Amniotic stem cell (primary cell): ENCODE measurements at places on chromosomes 7 and 10.

DNA sequence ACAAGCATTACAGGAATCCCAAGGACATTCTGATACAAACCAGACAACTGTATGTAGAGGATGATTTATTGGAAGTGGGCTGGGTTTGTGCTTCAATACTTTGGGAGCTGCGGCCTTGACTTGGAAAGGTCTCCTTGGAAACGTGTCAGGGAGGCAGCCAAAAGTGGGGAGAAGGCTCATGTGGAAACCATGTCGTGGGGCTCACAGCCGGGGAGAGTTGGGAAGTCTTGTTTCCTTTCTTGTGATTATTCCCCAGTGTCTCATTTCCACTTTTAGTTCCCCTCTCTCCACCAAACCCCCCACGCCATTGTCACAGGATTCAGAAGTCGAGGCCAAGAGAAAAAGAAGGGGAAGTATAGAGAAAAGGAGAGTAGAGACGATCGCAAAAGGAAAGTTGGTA, 53.9 kb upstream of the SFMBT2 start:
- no peak for DNase-seq

- no peak for DNase-seq
Measured at GRCh38 chr7:142177869-142178268, 66.4 kb downstream of the MGAM2 start.

DNA sequence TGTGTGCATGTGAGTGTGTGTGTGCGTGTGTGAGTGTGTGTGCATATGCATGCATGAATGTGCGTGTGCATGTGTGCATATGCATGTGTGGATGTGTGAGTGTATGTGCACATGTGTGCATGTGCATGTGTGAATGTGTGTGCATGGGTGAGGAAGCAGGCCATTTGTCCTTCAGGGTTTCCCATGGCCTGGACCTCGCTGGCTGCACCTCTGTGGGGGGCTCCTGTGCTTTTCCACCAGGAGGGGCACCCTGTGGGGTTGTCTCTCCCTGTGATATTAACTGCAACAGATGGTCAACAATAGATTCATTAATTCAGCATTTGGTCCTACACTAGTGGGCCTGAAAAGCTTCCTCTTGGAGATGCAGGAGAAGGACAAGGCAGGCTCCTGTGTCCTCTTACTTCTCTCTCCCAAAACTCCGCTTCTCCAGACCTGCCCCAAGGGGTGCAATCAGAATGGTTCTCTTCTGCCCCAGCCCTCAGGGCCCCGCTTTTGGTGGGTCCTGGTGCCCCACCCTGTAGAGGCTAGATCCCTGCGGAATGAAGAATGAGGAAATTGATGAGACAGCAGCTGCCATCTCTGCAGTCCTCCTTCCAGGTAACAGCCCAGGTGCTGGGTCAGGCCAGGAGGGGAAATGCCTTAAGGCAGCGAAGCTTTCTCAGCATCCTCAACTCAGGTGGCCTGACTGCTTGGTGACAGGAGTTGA, 41.5 kb upstream of the NUB1 start:
- no peak for DNase-seq

- DNase-seq, result no peak
Measured at GRCh38 chr10:80166581-80167470, 34.3 kb downstream of the PLAC9 start.

DNA sequence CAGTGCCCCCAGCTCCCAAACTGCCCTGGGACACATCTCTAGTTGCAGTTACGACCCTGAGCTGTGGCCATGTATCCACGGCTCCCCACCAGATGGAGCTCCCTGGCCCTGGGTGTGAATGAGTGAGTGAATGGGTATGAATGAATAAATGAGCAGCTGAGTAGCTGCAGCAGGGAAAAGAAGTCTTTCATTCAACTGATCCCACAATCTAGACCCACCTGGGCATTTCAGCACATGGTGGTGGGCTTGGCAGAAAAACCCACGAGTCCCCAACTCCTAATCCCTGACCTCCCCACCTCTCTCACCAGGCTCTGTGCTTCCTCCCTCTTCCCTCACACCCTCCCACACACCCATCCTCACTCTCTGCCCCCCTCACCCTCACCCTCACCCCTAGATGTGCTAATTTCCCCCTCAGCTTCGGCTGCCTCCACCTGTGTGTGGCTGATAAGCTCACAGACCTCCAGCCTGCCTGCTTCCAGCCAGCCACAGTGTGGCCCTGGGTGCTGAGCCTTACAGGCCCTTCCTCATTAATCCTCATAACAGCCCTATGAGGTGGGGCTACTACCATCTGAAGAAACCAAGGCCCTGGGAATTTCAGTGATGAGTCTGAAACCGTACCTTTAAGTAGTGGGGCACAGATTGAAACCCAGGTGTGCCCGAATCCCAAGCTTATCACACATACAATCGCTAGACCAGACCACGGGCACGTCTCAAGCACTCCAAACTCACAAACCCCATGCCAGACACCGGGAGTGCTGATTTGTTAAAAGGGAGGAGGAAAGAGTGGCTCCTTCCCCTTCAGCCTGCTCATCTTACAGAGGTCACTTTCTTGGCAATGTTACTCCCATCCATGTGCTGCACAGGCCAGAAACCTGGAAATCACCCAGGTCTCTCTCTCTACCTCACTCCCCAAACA, 2.2 kb upstream of the ATP6V1F start:
- DNase-seq, result no peak

DNA sequence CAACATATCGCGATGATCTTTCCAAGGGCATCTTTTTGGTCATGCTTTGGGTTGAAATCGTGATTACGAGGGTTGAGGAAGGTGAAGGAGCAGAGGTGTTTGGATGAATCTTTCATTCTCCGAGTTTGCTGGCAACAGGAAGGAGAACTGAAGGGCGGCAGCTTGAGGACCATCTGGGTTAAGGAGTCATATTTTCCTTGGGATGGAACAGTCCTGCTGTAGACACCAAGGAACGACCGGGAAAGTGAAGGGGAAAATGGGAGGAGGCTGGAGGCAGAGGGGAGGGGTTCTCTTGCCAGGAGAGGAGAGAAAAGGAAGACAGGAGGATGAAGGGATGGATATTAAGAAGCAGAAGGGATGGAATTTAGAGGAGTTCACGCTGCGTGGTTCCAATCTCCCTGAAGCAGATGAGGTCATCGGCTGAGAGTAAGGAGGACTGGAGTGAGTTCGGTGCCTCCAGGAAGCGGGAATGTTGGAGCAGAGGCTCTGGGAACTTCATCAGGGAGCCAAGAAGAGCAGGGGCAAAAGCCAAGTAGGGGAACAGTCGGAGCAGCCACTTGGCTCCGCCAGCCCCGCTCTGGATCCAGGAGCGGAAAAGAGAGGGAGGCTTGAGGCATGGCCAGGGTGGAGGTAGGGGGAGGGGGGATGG, 116.6 kb upstream of the GALNT17 start:
- no peak for DNase-seq

GRCh38 chr10:60399328-60399727, 9.7 kb upstream of the ANK3 start:
- DNase-seq, result no peak

DNA sequence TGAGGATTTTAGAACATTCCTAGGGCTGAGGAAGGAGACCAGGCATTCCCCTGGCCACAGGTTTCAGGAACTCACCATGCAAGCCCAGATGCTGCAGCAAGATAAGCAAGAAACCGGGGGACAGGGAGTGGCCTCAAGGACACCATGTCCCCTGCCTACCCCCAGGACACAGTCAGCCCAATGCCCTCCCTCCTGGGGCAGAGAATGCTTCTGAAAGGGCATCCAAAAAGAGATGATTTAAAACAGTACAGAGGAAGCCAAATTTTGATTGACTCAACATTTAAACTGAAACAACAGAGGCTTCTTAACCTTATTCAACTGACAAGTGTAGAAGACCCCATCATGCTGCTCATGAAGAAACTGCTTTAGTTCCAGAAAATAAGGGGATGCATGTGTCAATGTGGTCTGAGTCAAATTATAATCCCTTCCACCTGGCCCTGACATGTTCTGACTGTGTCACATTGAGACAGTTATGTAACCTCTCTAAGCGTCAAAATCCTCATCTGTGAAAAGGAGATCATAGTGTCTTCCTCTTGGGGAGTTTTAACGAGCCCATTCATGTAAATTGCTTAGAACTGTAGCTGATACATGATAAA, 60.0 kb downstream of the ICA1 start:
- DNase-seq, result no peak

DNA sequence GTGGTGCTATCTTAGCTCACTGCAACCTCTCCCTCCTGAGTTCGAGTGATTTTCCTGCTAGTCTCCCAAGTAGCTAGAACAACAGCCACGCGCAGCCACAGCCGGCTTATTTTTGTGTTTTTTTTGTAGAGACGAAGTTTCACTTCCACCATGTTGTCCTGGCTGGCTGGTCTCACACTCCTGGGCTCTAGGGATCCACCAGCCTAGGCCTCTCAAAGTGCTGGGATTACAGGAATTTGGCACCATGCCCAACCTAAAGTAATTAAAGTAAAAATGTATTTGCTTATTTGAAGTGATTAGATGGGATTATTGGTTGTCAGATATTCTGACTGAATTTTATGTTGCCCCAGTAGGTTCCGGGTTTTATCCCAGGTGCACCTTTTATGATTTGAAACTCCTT, 22.7 kb downstream of the LUC7L2 start:
- DNase-seq, result no peak
